T-helper 1 cell (primary cell): ENCODE measurements at places on chromosomes 11 and 22.

DNA sequence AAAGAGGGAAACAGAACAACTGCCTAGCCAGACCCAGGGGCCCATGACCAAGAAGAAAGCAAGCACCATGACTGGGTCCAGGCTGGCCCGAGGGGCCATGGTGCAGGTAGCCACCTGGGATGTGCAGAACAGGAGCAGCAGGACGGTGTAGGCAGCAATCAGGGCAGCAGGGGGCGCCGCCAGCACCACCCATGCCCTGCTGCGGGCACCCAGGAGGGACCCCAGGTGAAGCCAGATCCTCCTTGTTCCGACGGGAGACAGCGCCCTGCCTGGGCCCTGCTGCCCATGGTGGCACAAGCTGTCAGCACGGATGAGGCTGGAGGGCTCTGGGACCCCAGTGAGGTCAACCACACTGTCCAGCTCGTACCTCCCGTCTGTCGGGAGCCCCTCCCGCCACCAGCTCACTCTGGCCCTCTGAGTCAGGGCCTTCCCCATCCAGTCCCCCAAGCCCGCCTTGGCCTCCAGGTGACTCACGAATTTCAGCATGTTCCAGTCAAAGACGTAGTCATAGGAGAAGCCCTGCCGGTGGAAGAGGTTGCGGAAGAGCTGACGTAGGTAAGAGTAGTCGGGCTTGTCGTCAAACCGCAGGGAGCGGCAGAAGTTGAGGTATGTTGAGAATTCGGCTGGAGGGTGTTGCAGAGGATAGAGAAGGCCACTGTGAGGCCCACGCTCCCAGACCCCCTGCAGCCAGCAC, 18.8 kb downstream of the CSNK1E start:
- DNase-seq = peak; percentile 31

GRCh38 chr11:725624-726202, 19.7 kb downstream of the EPS8L2 start:
- DNase-seq = no peak

DNA sequence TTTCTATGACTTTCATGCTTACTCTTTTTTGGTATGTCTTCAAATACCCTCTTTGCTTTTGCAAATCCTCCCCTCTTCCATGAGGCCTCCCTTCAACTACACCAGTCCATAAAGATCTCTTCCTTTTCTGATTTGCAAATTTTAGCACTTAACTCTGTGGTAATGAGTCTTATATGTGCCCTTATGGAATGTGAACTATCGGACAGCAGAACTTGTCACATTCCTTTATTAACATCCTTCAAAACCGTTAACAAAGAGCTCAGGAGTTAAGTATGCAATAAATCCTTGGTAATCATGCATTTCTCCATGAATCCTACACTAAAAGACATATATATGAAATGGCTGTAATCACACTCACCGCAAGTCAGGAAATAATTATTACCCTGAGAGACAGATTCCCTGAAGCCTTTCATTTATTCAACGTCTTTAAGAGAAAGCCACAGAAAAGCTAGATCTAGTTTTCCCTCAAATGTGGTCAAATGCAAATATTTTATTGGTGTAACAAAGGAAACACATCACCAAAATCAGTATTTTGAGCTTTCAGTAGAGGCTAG, 7.4 kb downstream of the CLNS1A start:
- DNase-seq = no peak

- no peak for DNase-seq
Observed at GRCh38 chr11:113521737-113522517, 46.7 kb upstream of the DRD2 start.

DNA sequence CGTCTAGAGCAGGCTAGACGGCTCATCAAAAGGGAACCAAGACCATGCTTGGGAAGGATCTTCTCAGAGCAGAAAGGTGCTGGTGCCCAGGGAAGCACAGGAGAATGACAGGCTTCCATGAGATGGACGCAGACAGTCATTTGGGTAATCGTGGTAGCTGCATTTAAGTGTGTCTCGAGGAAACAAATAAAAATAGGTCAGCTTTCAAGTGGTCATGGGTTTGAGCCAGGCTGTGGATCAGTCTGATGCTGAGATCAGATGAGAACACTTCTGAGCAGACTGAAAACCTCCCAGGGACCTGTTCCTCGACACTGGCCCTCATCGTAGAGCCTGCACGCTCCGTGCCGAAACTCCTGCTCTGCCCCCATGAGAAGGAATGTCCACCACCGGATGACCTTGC, 4.7 kb downstream of the CARS1 start:
- no peak for DNase-seq

- DNase-seq = no peak
Observed at GRCh38 chr11:124199702-124200101, 16.6 kb downstream of the OR10D3 start.

GRCh38 chr22:22392131-22392530, 116.4 kb downstream of the ZNF280B start:
- no peak for DNase-seq

DNA sequence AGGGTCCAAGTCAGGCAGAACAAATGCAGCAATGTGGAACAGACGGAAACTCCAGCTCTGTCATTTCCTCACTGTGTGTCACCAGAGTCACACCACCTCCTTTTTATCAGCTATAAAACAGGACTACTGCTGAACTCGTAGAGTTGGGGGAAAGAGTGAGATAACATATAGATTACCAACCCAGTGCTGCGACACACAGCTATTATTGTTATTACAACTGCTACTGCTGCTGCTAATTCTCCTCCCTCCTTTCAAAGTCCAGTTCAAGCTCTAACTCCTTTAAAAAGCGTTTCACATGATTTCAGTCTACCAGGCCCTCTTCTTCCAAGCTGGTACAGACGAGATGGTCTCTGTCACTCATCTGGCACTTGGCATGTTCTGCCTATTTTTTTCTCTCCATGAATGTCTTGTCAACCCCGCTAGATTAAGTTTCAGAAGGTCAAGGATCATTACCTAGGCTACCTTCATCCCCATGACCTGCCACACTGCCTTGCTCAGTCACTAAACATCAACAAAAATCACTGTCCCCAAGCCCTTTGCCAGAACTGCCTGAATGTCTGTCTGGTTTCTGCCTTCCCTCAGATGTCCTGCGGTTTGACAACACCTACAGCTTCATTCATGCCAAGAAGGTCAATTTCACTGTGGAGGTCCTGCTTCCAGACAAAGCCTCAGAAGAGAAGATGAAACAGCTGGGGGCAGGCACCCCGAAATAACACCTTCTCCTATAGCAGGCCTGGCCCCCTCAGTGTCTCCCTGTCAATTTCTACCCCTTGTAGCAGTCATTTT, 3.7 kb upstream of the MTFP1 start:
- no peak for DNase-seq

GRCh38 chr11:31340903-31341572, 28.5 kb downstream of the DCDC1 start:
- DNase-seq = no peak

- DNase-seq = no peak
Observed at GRCh38 chr11:78270971-78271370, 82.3 kb downstream of the USP35 start.

- no peak for DNase-seq
Observed at GRCh38 chr11:85695546-85695945, 9.6 kb upstream of the CCDC89 start.

- no peak for DNase-seq
Observed at GRCh38 chr11:121964591-121964990, 151.4 kb downstream of the BLID start.

GRCh38 chr11:96116376-96116775, 192.5 kb upstream of the MTMR2 start:
- DNase-seq = no peak
